ENCODE measurements at places on chromosomes 7 and 10.
A peak's percentile ranks its signal among the peaks of the same experiment; 100 is the strongest.

GRCh38 chr10:88903715-88904114 is 23.7 kb downstream of the STAMBPL1 start:
- no peak for DNase-seq

GRCh38 chr10:119595676-119596515 is 868 bp downstream of the TIAL1 start:
- DNase-seq, result peak; percentile 69

GRCh38 chr7:128941323-128941890 is 3.7 kb downstream of the IRF5 start:
- no peak for DNase-seq

DNA sequence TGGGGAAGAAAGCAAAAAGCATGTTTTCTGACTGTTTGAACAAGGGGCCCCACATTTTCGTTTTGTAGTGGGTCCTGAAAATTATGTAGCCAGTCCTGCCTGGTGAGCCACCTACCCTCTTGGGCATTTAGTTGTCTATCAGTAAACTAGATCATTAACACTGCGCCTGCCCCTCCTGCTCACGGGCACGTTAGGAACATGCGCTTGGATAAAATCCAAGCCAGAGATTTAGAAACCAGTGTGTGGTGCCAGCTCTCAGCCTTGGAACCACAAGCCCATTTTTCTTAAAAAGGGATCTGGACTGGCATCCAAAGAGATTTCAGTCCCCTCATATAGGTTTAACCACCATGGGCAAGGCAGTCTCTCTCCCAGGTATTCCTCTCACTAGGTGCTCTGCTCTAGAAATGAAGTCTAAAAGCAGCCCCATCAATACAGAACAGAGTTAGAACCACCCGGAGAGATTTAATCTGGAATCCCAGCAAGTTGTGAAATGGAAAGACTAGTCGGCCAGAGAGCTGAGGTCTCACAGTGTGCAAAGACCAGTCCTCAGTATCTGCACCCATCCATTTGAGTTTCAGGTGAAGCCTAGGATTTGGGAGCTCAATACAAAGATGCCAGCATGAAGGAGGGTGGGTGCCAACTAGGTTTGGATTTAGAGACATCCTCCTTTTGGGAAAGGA is 123.9 kb upstream of the TCF7L2 start:
- DNase-seq, result no peak

DNA sequence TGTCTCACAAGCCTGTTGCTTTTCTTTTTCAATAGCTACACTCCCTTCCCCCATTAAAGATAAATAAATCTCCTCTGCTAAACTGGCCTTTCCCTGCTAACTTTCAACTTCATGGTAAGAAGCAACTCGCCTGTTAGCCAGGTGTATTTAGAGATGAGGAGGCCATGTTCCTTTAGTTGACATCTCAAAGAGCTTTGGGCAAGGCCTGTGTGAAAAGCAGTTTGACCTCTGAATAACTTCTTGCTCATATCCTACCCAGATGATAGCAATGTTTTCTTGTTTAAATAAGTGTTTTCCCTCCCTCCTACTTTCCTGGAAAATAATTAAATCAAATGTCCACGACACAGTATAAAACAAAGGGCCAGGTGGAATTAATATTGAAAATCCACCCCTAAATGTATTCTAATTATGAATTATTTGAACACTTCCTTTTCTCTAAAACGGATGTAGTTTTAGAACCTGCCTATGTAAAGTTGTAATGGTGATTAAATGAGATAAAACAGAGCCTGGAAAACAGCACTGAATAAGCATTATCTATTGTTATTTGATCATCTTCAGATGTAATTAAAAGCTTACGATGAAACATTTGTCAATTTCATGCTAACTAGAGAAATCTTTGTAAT is 78.5 kb downstream of the HGF start:
- DNase-seq, result no peak

All from psoas muscle (tissue), 8 donors.